ENCODE measurements at places on chromosomes 16 and 17.

DNA sequence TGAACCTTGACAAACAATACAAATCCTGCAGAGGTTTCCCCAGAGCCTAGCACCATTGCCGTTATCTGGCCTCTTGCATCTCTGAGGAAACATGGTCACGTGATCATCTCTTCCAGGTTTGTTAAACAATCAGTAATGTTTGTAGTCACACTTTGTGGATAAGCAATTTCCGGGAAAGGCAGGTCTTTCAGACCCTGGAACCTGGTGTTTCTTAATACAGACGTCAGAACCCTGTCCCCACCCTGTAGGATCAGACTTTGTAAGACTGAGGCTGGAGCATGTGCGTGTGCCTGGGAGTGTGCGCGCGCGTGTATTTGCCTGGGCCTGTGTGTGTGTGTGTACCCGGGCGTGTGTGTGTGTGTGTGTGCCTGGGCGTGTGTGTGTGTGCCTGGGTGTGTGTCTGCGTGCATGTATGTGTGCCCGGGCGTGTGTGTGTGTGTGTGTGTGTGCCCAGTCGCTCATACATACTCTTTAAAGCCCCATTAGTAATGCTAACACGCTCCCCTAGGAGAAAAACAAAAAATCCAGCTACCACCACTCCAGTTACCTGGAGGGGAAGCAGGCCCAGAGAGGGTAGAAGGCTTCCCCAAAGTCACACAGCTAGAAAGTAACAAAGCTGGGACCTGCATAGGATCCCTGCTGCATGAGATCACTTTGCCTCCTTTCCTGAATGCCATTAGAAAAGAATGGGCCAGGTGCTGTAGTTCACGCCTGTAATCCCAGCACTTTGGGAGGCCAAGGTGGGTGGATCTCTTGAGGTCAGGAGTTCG lies 5.3 kb downstream of the CTNS start:
- DNase-seq: no peak

DNA sequence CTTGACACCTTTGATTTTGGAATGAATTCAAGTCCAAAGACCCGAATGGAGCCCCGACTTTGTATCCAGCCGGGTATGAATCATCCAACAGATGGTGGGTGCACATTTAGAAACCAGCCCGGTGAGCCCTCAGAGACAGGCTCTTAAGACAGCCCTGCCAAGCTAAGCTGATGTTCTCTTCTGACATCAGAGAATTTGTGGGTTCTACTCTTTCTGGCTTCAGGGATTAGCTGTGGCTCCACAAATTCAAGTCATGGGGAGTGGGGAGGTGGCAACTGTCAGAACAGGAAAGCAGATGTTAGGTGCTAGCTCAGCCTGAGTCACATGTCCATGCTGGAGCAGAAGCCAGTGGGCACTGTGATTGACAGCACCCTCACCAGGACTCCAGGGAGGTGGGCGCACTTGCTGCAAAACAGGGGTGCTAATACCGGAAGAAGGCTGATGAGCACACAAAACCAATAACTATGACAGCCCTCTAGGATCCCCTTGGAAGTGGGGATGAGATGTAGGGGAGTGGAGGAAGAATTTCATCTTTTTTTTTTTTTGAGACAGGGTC lies 31.4 kb upstream of the XYLT2 start:
- DNase-seq: no peak

GRCh38 chr16:89033304-89033703 lies 56.3 kb upstream of the CBFA2T3 start:
- no peak for DNase-seq

DNA sequence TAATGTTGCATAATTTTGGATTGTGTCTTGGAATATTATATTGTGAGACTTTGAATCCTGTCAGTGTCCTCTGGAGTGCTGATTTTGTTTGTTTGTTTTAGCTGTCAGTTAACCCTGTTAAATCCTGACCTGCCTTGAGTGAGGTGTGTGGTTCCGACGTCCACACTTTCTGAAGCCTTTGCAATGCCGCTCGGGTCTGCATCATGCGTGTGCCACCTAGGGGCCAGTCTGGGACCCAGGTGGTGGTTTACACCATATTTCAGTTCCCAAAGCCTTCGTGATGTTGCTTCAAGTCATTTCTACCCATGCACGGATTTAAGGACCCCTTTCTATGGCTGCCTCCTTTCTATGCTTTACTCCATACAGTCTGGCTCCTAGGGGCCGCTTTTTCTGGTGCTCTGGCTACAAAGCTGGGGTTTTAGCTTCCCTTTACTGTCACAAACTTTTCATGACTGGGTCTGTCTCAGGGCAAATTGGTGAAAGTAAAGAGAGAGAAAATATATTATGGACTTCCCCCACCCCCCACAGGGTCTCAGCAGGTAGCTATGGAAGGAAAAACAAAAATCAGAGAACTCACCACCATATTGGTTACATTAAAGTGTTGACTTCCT lies 11.4 kb upstream of the OR4D1 start:
- DNase-seq: peak; percentile 76

GRCh38 chr17:1153795-1154546 lies 25.8 kb downstream of the ABR start:
- DNase-seq: peak; percentile 67

DNA sequence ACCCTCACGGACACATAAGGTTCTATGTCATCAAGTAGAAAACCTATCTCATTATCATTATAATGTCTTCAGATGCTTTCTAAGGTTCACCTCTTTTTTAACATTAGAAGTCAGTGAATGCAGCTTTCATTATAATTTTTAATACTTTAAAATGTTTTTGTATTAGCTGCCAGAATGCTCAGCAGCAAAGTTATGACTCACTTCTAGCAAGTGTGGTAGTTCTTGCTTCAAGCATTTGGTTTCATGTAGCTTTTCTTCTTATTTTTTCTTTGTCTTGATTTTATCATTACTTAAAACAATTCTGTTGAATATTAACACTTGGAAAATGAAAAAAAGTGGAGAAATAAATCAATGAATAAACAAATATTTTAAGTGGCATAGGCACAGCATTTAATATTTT lies 23.4 kb downstream of the LPCAT2 start:
- DNase-seq: no peak

DNA sequence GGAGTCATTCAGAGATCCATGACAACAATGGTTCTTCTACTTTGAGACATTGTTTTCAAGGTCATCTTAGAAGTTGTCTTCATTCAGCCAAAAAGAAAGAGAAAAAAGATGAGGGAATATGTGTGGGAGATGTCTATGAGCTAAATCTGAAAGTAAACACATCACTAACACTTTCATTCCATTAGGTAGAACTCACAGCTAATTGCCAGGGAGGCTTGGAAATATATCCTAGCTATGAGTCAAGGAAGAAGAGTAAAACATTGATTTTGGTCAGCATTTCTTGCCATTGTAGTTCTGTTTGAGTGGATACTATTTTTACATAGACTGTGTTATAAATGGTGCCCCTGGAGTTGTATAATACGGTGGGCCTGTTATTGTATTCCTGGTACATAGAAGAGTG lies 316.4 kb upstream of the MYOCD start:
- no peak for DNase-seq

DNA sequence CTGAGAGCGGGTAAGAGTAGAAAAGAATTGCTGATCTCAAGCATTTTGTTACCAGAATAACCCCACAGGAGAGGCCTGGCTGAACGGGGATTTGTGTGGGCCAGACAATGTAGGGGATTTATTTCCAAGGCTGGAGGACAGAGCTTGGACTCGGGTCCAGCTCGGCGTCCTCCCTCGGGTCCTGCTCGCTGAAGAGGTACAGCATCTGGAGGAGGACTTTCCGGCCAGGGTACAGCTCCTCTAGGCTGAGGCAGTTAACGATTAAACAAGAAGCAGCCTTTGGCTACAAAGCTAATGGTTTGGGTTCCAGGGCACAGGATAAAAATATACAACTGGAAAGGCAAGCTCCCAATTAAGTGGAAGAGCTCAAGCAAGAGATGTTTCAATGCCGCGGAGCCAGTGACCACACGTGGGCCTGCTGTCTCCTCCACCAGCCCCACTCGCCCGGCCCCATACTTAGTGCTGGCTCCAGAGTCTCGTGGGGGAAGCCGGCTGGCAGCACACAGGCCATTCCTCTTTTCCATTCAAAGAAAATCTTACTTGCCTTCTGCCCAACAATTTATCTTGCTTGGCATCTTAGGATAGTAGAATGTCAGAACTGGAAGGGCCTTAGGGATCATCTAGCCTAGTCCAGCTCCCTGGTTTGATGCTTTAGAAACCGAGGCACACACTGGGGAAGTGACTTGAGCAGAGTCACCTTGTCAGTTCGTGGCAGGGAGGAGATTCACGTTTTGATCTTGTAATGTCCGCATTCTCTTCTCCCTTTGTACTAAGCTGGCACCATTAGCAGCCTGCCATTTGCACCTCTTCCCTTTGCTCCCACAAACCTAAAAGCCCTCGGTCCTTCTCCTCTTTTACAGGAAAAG lies 85.9 kb upstream of the TBX2 start:
- no peak for DNase-seq

DNA sequence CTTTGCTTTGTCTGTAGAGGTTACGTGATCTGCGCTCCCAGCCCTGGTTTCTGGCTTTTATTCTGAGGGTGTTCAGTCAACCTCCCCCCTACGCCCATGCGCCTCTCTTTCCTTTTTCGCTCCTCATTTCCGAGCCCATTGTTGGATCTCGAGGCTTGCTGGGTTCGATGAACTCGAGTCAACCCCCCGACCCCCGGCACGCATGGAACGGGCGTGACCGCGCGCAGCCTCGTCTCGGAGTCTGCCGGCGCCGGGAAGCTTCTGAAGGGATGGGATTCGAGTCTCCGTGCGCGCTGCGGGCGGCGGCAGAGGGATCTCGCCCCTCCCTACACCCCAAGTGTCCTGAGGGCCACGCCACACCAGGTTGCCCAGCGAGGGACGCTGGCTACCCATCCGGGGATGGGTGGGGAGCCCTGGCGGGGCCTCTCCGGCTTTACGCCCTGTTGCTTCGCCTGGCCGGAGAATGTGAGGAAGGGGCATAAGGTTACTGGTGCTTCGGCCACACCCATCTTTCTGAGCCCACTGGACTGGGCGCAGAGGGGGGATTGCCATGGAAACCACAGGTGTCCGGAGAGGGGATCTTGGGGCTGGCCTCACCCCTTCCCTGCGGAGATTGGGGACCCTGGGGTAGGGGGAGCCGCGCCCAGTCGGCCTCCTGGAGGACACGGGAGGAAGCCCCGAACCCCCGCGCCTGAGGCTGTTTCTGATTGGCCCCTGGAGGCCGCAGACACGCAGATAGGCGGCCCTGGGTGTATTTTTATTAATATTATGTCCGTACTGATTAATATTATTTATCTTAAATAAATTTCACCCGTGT lies 1.8 kb downstream of the MAPT start:
- DNase-seq: peak; percentile 62

GRCh38 chr17:68507576-68507975 lies 4.7 kb upstream of the PRKAR1A start:
- DNase-seq: no peak

DNA sequence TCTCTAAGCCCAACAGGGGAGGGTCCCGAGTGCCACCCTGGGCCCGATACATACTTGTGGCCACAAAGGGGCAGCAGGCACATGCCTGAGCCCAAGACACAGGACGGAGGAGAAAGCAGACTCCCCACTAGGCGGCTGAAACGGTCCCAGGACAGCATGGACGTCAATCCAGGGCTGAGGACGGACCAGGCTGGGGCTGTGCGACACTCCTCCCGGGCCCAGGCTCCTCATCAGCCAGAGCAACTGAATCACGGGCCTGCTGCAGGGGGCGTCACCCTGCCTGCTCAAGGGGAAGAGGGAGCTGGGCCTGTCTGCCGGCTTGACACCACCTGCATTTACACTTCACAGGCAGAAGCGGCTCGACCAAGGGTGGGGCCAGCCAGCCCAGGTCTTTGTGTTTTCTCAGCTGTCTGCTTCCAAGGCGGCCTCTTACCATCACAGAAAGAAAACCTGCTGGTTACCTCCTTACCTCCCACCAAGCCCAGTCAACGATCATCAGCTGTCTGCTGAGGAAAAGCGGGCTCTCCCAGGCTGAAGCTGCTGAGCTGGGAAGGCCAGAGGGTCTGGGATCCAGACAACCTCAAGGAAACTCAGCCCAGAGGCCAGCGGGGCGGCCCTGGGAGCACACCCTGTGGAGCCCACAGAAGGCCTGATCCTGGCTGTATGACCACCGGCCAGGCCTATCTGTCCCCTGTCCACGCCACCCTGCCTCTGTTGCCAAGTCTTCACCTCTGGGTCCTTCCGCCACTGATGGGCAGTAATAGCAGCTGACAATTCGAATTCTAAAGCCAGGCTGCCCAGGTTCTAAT lies 26.4 kb downstream of the KIFC3 start:
- no peak for DNase-seq

DNA sequence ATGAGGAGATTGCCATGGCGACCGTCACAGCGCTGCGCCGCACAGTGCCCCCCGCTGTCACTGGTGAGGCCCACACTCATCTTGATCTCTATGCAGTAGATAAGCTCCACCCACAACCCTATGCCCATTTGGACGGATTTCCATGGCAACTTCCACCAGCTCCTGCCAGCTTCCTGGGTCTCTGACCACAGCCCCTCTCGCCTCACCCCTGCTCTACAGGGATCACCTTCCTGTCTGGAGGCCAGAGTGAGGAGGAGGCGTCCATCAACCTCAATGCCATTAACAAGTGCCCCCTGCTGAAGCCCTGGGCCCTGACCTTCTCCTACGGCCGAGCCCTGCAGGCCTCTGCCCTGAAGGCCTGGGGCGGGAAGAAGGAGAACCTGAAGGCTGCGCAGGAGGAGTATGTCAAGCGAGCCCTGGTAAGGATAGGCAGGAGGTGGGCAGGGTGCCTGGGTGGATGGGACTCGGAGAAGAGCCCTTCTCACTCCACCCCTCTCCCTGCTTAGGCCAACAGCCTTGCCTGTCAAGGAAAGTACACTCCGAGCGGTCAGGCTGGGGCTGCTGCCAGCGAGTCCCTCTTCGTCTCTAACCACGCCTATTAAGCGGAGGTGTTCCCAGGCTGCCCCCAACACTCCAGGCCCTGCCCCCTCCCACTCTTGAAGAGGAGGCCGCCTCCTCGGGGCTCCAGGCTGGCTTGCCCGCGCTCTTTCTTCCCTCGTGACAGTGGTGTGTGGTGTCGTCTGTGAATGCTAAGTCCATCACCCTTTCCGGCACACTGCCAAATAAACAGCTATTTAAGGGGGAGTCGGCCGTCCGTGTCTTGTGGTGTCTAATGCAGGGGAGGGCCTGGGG lies 4.3 kb downstream of the ALDOA start:
- no peak for DNase-seq

- no peak for DNase-seq
Observed at GRCh38 chr16:86046026-86046425, 147.1 kb downstream of the IRF8 start.

DNA sequence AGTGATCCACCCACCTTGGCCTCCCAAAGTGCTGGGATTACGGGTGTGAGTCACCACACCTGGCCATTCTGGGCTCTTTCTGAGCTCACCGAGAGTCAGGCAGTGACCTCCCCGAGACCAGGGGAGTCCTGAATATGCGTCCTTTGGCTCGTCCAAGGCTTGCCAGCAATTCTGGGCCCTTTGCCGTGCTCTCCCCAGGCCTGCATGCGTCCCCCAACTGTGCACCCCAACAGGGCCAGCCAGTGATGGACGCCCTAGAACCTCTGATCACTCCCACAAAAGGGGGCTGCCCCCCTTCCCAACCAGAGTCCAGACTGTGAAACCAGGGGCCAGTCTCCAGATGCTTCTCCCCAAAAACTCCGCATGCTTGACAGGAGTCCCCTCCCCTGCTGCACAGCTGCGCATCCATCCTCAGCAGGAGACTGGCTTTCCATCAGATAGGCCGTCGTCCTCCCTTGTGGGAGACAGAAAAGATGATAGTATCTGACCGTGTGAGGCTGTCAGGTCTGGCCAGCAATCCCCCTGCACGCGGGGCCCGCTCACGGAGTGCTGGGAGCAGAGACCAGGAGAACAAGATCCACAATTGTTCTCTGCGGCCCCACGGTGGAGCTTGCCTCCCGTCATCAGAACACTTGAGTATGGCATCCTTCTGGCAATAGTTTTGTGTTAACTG lies 15.5 kb downstream of the HS3ST6 start:
- DNase-seq: peak; percentile 13
